ENCODE measurements at places on chromosomes 6 and 20.

DNA sequence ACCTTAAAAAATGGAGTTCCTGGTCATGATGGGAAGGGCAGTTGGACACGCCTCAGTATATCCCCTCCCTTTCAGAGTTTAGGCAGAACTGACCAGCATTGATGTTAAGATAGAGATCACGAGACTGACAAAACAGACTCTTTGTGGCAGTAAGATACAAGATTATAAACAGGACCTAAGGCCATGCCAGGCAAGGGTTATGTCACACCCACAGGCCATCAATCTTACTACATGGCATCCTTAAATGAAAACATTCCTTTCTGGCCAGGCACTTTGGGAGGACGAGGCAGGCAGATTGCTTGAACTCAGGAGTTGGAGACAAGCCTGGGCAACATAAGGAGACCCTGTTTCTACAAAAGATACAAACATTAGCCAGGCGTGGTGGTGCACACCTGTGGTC, 129.3 kb upstream of the MLN start:
- DNase-seq, result no peak

DNA sequence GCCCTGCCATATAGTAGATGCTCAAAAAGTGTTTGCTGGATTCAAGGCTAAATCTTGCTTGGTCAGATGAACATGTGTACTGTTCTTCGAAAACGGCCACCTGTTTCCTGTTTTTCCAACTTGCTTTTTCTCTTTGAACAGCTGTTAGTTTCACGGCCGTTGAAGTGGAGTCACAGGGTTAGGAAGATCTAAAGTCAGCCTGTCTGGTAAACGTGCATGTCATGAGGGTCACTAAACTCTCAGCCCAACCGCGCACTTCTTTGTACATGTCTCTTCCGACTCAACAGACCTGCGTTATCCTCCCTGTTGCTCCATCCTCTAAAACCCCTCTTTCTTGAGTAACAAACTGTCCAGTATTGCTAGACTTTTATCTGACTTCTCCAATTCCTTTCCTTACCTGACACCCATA, 93.2 kb upstream of the MAN1A1 start:
- no peak for DNase-seq

GRCh38 chr20:56324806-56325205, 34.0 kb upstream of the FAM210B start:
- DNase-seq, result no peak

- DNase-seq, result no peak
Measured at GRCh38 chr6:79614326-79615305, 16.5 kb upstream of the SH3BGRL2 start.

GRCh38 chr6:130815200-130816071, 11.8 kb upstream of the SMLR1 start:
- no peak for DNase-seq

DNA sequence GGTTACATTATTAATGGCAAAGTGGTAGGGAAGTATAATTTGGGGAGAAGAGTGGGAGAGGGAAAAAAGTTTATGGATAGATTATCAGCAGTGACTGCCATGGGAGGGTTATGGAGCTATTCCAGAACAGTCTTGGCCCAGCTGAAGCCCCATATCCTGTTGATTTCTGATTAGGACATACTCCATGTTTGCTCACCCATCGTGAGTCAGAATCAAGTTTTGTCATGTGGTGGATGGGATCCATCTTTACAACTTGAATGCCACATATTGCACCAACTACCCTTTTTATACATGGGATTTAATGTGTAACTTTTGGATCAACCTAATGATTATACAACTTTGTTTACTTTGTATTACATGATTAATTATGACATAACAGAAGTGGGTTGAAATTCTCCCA, 217.0 kb downstream of the HAO1 start:
- no peak for DNase-seq

- no peak for DNase-seq
Measured at GRCh38 chr20:31595654-31596411, 9.3 kb upstream of the ID1 start.

DNA sequence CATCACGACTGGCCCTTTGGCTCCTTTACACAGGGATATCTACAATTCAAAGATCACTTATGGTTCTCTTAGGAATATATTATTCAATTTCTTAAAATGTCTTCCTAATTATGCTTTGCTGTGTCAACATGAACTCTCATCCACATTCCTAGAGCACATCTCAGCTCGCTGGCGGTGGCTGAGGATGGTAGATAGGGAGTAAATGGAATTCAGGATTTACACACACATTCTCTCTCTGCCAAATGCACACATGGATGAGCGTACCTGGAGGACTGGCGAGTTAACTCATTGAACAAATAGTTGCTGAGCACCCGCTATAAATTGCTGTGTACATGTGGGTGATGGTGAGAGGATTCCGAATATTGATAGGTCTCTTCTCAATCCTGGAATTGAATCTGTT, 4.8 kb upstream of the MRPS10 start:
- DNase-seq, result no peak

DNA sequence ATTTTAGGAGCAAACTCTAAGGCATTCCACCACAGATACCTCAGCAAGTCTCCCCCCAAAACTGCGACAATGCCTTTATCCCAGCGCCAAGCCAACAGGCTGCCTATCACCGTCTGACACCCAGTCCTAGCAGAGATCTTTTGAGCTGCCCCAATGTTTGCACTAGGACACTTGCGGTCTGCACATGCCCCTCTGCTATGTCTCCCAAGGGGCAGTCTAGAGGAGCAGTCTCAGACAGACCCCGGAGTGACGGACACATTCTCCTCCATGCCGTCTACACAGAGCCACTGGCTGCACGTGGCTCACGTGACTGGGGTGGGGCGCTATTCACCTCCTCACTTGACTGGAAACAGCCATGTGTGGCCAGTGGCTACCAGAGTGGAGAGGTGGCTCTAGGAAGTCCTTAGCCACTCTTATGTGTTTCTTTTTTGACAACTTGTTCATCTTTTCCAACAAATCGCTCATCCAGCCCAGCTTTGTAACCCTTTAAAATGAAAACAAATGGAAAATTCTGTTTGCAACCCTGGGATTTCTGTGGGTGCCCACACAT, 16.0 kb downstream of the DIDO1 start:
- DNase-seq, result no peak

DNA sequence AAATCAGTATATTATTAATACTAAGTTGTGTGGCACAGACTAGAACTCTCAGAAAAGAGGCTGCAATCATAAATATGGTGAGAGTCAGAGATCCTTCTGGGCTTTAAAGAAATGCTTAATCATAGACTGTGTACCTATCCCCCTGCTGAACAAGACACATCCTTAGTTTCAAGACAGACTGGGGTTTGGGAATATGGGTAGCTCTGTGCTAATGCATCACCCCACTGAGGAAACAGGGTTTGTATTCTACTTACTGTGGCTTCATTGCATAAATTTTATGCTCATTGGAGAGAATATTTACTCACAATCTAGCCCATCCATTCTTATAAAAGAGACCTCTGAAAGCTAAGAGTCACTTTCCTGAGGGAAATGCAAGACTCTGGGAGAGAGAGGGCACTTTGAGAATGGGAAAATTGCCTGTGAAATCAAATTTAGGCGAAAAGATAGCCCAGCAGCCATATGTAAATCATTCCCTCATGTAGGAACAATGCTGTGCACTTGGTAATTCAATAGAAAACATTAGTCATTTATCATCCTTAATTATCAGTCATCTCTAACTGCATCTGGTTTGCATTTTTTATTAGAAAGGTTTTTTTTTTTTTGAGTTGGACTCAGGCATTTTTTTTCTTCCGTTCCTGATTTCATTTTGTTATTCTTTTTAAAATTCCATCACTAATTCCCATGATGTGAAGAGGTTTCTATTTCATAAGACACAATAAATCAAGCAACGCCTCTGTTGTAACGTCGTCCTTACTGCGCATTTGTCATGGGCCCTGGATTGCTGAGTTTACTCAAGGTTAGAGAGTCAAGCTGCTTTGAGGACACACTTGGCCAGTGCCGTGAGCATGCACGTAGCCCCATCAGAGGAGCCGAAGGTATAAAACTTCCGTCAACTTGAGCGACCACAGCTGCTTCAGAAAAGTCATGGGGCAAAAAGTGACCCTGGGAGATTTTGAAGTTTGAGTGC, 91.8 kb downstream of the TRMT11 start:
- DNase-seq, result no peak
